ENCODE measurements at places on chromosomes 5 and 9.

GRCh38 chr5:178396796-178397720, 164.5 kb upstream of the PHYKPL start:
- no peak for DNase-seq

DNA sequence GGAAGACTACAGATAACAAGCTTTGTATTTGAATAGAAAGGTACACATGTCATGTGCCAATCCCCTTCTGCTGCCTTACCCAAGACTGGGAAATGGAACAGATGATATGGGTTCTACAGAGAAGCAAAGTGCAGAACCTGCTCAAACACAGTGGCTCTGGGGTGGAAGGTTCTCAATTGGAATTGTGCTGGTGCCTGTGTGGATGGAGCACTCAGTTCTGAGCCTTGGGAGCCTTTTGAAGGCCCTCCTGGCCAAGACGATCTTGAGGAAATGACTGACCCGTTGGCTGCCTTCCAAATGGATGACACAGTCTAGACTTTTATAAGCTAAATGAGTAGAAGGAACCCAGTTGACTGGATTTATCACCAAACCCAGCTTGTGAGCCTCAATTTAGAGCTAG, 4.2 kb upstream of the PRSS3 start:
- DNase-seq, result no peak

GRCh38 chr5:177303121-177303924, at the start of the genes PRELID1 and RAB24:
TSS of gene PRELID1 (plus strand) at chr5:177303799. CDS start at chr5:177303986, 187 bp downstream.
TSS of gene RAB24 (minus strand) at chr5:177303719. CDS start at chr5:177303288, 431 bp downstream.
- no peak for DNase-seq

DNA sequence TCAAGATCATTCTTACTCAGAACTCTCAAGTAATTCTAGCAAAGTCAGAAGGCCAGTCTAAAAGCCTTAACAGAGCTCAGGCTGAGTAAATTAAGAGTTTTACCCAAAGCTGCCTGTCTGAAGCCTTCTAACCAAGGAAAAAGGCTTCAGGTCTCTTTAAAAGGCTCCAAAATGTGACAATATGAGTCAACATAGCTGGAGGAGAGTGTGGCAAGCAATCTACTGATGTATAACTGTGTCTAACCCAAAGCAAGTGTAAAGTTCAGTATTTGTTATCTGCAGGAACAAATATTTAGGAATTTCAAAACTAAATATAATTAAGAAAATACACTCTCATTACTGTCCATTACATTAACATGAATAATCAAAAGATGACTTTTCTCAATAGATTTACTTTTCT, 11.0 kb downstream of the ZBTB5 start:
- DNase-seq, result no peak

GRCh38 chr5:10133830-10134229, 115.9 kb downstream of the ATPSCKMT start:
- no peak for DNase-seq

- no peak for DNase-seq
Measured at GRCh38 chr9:26371236-26371635, 521.4 kb downstream of the CAAP1 start.

DNA sequence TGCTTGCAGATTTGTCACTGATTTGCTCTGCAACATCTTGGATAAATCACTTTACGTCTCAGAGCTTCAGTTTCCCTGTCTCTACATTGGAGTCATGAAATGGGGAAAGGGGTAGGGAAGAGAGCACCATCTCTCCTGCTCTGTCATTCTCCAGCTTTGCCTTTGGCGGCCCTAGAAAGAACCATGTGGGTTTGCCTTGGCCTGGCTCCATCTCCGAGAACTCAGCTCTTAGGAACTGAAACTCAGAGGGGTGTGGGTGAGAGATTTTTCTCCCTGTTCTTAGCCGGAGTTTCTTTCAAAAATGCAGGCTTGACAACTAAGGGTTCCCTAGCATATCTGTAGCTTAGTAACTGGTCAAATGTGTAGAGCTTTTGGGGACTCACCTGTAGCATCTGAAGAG, 123.5 kb downstream of the SMARCA2 start:
- DNase-seq, result no peak

GRCh38 chr5:8290721-8291120, 421.8 kb downstream of the MTRR start:
- DNase-seq, result no peak

DNA sequence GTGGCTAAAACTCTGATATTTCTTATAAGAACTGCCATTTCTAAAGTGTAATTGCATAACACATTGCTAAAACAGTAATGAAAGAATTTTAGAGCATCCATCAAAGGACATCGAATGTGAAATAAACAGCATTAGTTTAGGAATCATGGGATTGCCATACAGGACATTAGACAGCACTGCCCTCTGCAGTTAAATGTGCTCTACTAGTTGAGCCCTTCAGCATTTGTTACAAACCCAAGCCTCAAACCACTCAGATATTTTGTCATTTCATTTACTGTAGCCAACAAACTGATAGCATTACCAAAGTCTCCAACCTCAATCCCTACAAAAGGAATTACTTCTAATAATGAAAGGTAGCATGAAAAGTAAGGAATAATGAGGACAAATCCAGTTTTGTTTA, 116.8 kb upstream of the COX7C start:
- no peak for DNase-seq

DNA sequence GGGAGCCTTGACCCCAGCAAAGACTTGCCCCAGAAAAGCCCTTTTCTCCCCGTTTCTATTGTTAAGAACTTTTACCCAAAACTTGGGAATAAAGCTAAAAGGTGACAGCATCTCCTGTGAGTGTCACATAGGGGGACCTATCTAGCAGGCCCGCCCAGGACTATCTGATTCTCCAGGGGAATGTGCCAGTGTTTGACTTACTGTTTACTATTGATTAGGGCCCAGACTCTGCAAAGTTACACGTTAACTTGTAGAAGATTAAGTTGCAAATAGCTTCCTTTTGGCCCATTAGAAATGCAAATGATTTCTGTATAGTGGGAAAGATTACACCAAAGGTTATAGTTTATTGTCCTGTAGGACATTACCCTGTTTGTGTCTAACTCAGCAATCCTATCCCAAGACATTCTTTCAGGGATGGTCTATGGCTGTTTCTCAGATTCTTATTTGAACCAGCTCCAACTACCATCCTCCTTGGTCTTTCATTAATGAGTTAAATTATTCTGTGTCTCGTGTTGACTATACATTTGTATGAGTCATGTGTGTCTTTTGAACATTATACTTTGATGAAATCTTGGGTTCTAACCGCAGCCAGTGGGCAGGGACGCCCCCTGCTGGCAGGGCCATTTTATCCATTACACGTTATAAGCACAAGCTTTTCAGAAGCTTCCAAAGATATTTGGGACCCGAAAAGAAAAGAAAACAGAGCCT, 60.7 kb downstream of the HRH2 start:
- DNase-seq, result peak; percentile 23

GRCh38 chr9:117258184-117258866, 156.5 kb downstream of the ASTN2 start:
- DNase-seq, result no peak

GRCh38 chr5:58871648-58872242, 288.9 kb downstream of the RAB3C start:
- DNase-seq, result no peak

DNA sequence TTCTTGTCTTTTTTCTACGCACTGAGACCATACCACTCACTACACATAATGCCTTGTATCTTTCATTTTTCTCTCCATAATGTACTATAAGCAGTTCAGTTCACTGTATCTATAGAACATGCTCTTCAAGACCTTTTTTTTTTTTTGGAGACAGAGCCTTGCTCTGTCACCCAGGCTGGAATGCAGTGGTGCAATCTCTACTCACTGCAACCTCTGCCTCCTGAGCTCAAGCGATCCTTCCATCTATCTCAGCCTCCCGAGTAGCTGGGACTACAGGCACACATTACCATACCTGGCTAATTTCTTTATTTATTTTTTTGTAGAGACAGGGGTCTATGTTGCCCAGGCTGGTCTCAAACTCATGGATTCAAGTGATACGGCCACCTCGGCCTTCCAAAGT, 208.7 kb downstream of the FANCC start:
- no peak for DNase-seq

DNA sequence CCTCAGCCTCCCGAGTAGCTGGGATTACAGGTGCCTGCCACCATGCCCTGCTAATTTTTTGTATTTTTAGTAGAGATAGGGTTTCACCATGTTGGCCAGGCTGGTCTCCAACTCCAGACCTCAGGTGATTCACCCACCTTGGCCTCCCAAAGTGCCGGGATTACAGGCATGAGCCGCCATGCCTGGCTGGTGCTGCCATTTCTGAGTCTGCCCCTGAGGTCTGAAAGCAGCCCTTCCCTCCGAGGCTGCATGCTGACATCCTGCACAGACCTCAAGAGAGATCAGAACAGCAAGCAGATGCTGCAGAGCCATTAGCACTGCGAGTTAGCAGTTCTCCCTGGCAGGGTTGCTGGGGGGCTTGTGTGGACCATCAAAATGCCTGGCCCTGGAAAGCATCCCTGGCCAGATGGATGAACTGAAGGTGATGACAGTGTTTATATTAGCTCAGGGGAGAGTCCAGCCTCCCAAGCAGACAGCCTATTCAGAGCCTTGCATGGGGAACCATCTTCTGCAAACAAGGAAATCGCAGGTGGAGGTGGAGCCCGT, 176.5 kb upstream of the PANK3 start:
- DNase-seq, result no peak

GRCh38 chr5:172123269-172123692, 64.7 kb downstream of the STK10 start:
- no peak for DNase-seq

GRCh38 chr5:54988817-54989216, 3.4 kb upstream of the ESM1 start:
- no peak for DNase-seq

DNA sequence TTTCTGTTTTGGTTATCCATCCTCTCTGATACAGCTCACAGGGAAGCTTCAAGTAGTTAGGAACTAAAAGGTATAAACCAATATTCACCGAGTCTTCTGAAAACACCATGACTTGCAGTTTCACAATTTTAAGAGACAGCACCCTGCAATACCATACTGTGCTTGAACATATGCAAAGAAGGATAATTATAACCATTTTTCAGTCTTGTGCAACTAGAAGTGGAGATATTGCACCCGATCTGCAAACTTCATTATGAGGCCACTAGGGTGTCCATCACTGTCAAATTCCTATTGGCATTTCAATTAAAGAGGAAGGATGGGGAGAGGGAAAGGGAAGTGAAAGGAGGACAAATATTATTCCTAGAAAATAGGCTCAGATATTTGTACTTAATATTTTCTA, 32.4 kb upstream of the CEP120 start:
- DNase-seq, result peak; percentile 40

DNA sequence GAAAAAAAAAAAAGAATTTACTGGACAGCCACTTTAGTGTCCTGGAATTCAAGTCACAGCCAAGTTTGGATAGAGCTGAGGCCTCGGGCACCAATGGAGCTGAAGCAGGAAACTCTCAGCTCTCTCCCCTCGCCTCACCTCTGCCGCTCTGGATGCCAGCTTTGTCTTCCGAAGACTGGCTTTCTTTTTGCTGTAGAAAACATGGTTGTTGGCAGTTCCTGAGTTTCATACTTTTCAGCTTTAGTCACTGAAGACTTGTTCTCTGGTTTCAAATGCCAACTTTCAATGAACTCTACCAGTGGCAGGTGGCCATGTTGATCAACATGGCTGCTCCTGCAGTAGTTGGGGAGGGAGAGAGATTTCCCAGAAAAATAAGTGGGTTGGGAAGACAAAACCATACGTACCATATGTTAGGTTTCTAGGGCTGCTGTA, 142.2 kb downstream of the SNX18 start:
- no peak for DNase-seq

DNA sequence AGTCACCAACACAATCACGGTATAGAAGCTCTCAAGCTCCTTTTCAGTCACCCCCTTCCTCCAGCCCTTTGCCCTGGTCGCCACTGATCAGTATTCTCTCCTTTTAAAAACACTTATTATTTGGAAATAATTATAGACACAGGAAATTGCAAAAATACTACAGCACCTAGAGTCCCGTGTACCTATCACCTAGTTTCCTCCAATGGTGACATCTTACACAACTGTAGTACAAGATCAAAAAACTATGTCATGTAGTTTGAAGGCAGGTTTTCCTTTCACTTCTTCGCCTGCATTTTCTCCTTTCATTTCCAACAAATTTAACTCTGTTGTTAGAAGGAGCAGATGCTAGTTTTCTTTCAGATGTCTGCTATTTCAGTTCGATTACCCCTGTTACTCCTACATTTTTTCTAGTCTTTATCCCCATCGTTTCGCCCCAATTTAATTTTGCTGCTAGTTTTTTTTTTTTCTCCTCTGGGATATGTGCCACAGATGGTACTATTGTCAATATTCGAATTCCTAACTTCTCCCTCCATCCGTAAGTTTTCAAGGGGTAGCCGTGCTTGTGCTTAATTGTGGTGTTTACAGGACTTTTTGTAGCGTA, 612 bp upstream of the ATG10 start:
- DNase-seq, result no peak

All from SIG-M5 (cell line).